Sciatic nerve (tissue), 2 donors: ENCODE measurements at places on chromosomes 7 and 10. TPM values are rescaled to one million over a fixed set of nuclear protein-coding genes. Genes with fewer than 3 reads are reported as not detected.

HTR7 gene
- total RNA-seq, result 0.94 TPM

PNLIPRP3 gene
- not detected for total RNA-seq

CALML5 gene
- total RNA-seq, result not detected

TCERG1L gene
- total RNA-seq, result 0.22 TPM

TRIM4 gene
- 32.1 TPM for total RNA-seq

IFIT1B gene
- total RNA-seq, result 6.3 TPM

ERVW-1 gene
- 0.22 TPM for total RNA-seq

ASZ1 gene
- total RNA-seq, result not detected

PDGFA gene
- 36.5 TPM for total RNA-seq

FBH1 gene
- 85.3 TPM for total RNA-seq

PVRIG gene
- total RNA-seq, result 1.2 TPM

DNA2 gene
- total RNA-seq, result 6.7 TPM

ATOH7 gene
- 0.22 TPM for total RNA-seq

PRKG1 gene
- total RNA-seq, result 20.0 TPM

TAS2R4 gene
- total RNA-seq, result 5.1 TPM

MGAM2 gene
- 2.9 TPM for total RNA-seq

DNA sequence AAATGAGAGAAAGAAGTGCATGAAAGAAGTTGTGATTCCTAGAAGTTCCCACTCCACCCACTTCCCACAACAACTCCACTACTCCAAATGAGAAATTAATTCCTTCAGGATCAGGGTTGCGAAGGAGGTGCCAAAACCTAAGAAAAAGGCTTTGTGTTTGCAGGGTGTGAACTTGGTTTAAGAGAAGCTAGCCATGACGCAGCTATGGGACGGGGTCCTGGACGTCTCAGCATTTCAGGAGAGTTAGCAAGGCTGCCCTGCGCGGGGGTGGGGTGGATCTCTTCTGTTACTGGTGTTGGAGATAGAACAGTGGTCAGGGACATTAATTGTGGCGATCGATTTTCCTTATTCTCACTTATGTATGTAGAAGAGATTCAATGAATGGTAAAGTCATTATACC, 61.2 kb downstream of the CHST3 start:
- DNase-seq, result no peak

- DNase-seq, result no peak
These were observed 54.3 kb downstream of the EGFR start for GRCh38 chr7:55073051-55073511.

DNA sequence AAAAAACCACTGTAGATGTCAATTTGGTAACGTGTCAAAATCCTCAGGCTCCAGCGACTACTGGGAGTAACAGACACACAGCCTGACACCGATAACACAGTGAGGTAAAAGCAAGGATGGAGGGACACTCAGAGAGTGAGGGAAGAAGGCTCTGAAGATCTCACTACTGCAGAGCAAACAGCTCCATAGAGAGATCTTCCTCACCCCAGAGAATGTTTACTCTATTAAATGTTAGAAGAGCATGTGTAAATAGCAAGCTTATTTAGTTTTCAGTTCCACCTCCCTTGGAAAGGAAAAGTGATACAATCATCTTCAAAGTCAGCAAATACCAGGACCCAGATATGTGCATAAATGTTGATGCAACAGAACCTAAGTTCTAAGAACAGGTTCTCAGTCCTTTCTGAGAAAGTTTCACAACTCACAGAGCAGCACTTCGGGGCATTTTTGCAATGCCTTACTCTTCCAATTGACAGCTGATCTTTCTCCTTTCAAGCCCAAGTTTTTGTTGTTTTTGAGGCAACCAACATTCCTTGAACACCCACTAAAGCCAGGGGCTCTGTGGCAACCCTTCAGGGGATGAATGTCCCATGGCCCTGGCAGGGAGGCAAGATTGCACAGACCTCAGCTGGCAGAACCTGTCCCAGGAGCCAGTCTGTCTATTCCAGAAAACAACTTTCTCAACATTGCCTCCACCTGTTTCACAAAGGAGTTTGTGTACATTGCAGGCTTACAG, 177.4 kb downstream of the SFMBT2 start:
- no peak for DNase-seq

- peak; percentile 70 for DNase-seq
These were observed 35.2 kb downstream of the SGCE start for GRCh38 chr7:94620703-94621118.

DNA sequence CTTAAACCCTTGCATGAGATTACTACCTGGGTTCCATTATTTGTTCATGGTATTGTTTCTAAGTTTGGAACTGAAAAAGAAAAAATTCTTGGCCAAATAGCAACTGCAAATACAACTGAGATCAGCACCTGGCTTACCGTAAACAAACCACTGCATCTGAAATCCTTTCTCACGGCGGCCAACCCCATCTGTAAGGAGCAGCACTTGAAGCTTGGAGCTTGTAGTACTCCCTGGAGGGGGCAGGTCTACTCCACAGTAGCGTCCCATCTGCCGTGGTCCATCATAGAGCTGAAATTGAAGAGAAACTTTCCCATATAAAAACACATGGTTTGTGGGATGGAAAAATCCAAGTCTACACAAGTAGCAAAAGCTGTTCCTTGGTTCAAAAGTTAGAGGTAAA, 109.9 kb downstream of the CUBN start:
- no peak for DNase-seq

GRCh38 chr7:106841896-106842390, 23.1 kb upstream of the PIK3CG start:
- no peak for DNase-seq

DNA sequence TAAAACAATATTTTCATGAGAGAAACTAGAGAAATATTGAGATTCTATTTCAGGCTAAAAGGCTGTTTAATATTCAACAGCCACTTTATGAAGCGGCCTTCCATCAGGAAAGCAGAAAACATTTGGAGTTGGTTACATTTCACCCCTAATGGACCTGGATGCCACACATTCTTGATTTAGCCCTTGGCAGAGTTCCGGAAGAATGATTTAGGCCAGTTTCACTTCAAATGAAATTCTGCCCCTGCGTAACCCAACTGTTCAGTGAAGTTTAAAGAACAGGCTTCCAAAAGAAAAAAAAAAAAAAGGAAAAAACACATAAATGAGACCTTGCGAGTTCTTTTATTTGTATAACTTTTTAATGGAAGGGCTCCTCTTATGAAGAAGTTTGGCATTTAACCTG, 239.2 kb upstream of the AKR1E2 start:
- DNase-seq, result no peak

DNA sequence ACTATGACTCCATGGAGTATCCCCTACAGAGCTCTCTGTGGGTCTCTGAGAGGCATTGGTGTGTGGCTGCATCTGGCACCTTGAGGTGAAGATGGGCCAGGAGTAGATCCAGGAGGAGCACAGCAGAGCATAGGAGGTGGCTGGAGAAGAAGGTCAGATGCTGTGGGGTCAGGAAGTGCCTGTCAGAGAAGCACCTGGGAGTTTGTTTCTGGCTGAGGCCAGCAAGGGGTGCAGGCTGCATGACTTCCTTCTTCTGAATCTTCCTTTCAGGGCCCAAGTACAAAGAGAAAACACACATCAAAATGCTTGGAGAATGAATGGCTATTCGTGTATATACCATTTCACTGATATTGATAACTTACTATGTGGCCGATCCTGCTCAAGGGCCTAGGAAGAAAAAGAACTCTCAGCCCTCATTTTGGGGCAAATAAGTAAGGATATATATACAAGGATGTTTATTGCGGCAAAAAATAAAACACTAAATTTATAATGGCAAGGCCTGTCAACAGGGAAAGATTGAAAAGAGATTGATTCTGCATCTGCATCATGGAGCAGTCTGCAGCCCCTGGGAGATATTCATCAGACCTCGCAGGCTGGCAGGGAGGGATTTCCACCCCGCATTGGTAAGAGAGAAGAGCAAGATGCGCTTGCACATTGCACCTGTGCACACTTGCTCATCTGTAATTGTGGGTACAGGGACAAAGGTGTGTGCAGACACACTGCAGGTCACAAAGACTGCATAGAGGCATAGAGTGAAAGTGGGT, 39.2 kb downstream of the PTPRE start:
- DNase-seq, result no peak

- DNase-seq, result peak; percentile 88
These were observed 9.2 kb upstream of the PWWP2B start for GRCh38 chr10:132387764-132388210.

GRCh38 chr10:43262902-43263466, 3.9 kb downstream of the RASGEF1A start:
- no peak for DNase-seq

GRCh38 chr10:108090476-108091215, 926.1 kb upstream of the SORCS1 start:
- no peak for DNase-seq

- no peak for DNase-seq
These were observed 757.1 kb downstream of the INHBA start for GRCh38 chr7:40945788-40946187.

DNA sequence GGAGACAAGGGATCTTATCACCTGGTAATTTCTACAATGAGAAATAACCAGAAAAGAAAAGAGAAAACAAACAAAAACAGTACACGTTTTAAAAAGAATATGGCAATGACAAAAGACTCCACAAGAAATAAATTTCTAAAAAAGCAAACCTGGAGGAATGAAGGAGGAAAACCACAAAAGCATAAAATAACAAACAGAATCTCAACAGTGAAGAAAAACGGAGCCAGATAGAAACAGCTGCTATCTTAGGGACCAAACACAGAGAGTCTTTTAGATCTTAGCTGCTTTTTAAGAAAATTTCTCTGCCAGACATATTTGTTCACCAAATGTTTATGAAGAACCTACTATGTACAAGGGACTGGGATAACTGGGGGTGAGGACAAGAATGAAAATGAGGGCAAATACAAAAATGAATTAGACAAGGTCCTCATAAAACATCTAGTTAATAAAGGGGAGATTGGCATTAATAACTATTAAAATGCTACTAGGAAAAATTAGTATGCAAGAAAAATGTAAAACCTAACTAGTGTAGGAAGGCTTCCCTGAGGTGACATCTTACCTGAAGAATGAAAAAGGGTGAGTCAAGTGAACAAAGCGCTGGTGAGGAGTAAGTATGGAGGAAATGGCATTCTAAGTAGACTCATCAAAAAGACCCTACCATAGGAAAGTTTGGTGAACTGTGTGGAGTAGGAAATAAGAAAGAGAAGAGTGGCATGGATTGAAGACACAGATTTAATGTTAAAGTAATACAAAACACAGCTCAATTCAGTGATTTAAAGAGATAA, 34.3 kb downstream of the WASL start:
- DNase-seq, result no peak

DNA sequence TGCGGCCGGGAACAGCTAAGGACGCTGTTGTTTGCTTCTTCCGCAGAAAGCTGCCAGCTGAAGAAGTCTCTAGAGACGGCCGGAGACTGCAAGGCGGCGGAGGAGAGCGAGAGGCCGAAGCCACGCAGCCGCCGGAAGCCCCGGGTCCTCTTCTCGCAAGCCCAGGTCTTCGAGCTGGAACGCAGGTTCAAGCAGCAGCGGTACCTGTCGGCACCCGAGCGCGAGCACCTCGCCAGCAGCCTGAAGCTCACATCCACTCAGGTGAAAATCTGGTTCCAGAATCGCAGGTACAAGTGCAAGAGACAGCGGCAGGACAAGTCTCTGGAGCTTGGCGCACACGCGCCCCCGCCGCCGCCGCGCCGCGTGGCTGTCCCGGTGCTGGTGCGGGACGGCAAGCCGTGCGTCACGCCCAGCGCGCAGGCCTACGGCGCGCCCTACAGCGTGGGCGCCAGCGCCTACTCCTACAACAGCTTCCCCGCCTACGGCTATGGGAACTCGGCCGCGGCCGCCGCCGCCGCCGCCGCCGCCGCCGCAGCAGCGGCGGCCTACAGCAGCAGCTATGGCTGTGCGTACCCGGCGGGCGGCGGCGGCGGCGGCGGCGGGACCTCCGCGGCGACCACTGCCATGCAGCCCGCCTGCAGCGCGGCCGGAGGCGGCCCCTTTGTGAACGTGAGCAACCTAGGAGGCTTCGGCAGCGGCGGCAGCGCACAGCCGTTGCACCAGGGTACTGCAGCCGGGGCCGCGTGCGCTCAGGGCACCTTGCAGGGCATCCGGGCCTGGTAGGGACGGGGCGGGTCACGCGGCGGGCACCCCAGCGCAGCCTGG, 2.4 kb downstream of the NKX2-3 start:
- DNase-seq, result no peak

DNA sequence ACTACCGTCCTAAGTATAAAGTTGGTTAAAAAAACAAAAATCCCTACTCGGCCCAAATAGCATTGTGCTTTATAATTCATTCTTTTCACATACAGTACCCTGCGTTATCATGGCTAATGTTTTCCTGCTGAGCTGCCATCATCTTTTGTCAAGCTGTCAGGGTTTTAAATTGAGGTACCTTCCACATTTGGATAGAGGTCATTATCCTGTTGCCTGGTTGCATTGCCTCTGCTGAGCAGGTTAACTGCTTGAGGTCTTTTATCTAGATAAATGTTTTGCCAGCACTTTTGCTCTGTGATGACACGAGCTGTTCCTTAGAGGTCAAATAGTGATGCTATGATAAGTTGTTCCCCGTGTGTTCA, 94.4 kb upstream of the FZD1 start:
- DNase-seq, result no peak

GRCh38 chr7:117044664-117045063, 91.4 kb downstream of the ST7 start:
- DNase-seq, result no peak

DNA sequence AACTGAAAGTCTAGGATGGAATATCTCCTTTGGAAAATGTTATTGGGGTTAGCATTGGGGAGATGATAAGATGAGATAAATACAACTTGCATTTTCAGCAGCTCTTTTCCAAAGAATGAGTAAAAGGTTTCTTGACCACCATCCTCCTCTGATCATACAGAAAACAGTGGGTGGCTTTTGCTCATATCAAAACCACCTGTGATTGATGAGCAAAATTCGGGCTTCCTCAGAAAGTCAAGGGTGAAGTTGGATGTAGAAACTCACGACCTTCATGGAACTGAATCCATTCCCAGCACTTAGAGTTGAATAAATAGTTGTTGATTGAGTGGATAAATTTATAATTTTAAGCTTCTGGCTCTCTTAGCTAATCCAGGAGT, 158.4 kb downstream of the DNAJB6 start:
- DNase-seq, result no peak

GRCh38 chr7:116591202-116592040, 66.6 kb downstream of the CAV1 start:
- no peak for DNase-seq

DNA sequence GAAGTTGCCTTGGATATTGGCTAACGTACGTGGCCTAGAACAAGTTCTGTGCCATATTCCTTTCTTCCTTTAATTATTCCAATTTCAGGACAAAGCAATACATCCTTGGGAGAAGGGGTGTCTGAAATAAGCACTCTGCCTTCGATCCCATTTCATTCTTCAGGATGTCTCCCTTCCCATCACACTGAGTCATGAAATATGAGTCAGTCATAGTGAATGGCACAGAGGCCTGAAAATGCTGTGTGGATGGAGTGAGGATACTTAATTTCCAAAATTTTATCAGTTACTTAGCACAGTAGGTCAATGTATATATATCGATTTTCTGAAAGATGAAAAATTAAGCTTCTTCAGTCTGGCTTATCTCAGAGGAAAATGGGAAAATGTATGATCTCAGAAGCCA, 19.5 kb downstream of the EVX1 start:
- no peak for DNase-seq
